ENCODE measurements at places on chromosomes 3 and 15.

DNA sequence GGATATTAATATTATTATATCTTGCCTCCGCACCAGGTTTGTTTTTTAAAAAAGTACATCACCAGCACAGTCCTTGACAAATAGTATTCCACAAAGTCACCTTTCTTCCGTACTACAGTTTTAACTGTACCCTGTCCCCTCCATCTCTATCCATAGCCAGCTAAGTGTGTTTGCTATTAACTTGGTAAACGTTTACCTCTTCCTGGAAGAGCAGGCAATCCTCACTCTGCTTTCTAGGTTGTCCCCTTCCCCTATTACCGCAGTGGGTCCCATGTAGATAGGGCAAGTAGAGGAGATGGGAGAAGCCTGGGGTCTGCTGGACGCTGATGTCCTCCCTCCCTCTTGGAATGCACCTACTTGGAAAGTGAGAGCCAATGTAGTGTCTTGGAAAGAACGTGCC lies 83.9 kb upstream of the ETV5 start:
- no peak for DNase-seq

- DNase-seq: no peak
Measured at GRCh38 chr3:129370248-129370964, 58.0 kb downstream of the EFCAB12 start.

GRCh38 chr3:126326629-126327028 lies 30.6 kb downstream of the KLF15 start:
- DNase-seq: no peak

DNA sequence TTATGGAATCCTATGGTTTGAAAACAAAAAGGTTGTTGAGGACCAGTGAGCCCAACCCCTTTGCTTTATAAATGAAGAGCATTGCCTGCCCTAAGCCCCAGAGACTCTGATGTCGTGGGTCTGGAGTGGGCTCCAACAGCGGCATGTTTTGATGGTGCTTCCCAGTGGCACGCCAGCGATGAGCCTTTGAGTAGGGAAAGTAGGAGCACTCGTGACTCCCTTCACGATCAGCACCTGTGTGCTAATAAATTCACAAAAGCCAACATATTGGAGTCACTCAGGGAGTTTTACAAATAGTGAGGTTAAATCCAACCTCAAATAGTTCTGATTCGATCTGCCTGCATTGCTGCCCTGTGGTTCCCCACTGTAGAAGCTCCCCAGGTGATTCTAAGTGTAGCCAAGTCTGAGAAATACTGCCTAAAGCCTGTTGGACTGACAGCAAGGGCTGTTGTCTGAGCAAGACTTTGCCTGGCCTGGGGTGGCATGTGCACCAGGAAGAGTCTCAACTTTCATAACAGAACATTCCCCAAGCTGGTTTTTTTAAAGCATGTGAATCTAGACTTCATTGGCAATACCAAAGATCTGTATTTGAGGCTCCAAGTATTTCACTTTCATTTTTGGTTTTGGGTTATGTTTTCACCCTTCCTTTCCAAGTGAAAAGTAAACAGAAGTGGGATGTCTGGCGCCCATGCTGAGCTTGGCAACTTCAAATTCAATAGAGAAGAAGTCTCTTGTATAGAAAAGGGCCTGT lies 9.9 kb downstream of the CCR5 start:
- peak; percentile 22 for DNase-seq
